Stimulated activated CD4-positive, alpha-beta T cell treated with anti-CD3 and anti-CD28 coated beads, Interleukin-4, amount 100 ng/mL, for 24 hours (primary cell): ENCODE measurements at places on chromosomes 5 and 9.
A peak's percentile ranks its signal among the peaks of the same experiment; 100 is the strongest.

DNA sequence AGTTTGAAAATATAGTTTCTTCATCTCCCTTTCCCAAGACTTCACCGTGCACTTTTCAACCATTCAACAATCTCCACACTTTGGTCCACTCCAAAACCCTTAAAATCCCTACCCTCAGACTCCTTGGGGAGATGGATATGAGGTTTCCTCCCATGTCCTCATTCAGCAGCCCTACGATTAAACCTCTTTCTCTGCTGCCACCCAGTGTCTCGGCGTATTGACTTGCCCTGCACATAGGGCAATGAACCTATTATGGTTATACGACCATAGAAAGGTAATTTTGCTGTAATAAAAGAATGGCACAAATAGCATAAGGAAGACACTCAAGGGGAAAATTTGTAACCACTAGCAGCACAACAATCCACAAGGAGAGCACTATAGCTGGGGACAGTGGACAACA is 803.5 kb downstream of the TLE1 start:
- no peak for DNase-seq

DNA sequence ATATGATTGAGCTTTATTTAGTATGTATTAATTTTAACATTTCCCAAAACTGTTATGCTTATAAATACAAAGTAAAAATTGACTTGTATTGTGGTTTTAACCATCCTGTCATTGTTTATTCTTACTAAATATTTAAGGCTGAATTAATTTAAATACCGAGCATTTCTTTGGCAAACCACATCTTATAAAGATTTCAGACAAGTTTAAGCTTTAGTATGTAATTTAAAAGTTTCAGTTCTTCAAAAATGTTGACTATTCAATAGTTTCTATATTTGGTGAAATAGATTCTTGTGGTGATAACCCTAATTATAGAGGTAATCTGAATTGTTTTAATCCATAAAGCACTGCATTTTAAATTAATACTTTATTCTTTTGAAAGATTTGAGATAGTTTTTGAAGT is 65.5 kb downstream of the CCNH start:
- no peak for DNase-seq

DNA sequence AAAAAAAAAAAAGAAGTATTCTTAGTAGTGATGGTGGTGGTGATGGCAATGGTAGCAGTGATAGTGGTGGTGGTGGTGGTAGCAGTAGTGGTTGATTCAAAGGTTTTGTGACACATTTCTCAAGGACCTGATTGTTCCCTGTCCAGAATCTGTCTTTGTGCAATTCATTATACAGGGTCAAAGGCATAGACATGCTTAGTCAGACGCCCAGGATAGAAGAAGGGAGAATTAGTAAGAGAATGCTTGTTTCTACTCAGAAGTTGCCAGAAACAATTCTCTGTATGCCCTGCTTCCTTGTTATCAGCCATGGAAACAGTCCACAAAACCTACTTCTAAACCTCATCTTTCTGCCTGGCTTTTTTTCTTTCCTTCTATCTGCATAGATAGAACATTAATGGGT is 89.4 kb downstream of the SLC44A1 start:
- no peak for DNase-seq

DNA sequence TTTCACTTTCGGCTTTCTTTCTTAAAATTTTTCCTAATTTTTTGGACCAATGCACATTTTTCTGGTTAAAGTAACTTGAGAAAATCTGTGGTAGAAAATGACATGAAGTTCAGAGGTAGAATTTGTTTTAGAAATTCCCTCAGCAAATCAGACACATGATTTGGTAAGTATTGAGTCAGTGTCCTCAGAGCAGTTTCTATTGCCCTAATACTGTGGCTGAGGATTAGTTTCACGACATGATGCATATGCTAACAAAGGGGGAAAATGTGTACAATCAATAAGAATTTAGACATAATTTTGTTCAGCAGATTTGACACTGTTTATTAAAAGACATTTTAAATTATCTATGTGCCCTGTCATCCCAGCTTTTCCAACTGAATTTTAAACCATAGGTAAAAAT is 56.2 kb upstream of the GCNT4 start:
- no peak for DNase-seq

GRCh38 chr9:112997236-112997941 is 14.6 kb downstream of the ZNF883 start:
- DNase-seq = no peak

GRCh38 chr5:95731571-95732554 is 727 bp downstream of the RHOBTB3 start:
- peak; percentile 25 for DNase-seq

GRCh38 chr9:89844535-89844934 is 239.7 kb downstream of the GADD45G start:
- no peak for DNase-seq

- no peak for DNase-seq
Observed at GRCh38 chr9:114483499-114483898, 21.8 kb downstream of the WHRN start.

DNA sequence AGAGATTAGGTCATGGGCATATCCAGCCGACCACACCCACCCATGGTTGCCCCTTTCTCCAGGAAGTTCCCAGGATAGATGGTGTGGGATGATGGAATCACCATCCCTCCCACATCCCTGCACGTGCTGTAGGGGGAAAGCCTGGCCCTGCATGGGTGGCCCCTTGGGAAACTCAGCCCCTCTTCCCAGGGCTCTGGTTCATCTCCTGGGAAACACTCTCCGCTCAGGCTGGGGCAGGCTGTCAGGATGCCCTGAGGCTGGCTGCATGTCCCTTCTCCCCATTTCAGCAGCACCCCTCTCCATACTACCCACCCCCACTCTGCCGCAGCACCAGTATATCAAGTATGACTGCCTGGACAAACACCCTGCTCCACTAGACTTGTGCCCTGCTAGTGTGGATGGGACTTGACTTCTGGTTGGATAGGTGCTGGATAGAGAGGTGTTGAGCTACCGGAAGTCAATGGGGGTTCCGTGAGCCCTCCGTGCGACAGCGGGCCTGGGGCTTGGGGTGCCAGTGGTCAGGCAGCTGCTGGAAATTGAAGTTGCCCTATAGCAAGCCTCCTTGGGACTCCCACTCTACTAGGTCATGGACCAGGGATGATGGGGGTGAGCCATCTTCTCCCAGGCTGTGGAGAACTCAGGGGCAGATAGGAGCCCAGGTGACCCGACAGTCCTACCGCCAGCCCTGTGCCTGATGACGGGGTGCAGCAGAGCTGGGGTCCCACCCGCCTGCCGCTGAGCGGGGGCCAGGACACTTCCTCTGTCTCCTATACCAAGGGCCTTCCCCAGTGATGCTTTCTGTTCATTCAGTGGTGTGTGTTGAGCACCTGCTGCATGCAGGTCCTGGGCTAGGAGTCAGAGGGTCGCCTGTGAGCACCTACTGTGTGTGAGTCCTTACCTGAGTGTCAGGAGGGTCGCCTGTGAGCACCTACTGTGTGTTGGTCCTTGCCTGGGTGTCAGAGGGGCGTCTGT is 69.4 kb upstream of the COL5A1 start:
- no peak for DNase-seq

DNA sequence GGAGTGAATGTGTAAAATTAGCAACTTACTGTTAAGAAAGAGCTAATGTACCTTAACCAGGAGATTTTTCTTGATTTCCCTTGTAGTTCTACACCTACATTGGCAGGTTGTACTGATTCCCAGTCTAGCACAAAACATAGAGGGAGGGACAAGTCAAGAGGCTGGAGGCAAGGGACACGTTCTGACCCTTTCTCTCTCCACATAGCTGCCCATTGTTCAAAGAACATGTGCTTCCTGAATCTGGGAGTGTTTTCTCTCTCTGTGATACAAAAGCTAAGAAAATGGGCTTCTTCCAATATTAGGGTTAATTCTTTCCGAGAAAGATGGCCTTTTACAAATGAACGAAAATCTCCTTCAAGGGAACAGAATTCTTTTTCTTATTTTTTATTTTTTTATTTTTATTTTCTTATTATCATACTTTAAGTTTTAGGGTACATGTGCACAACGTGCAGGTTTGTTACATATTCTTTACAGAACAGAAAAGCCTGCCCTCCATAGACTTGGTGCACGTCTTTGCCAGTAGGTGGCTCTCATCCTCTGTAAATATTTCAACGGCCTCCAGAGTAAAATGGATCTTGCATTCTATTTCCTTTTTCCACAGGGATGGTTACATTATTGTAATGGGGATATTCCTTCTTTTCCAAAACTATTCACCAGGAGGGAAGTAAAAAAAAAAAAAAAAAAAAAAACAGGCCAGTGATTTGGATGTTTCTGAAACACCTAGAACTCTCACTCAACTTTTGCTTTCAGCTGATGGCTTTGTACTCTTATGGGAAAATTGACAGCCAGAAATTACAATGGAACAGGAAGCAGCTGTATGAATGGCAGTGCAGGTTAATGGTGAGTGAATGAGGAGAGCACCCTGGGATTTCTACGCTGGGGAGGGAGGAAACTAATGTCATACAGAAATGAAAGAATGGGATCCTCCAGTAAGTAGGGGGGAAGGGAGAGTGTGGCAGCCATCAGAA is 13.1 kb upstream of the IFNA5 start:
- peak; percentile 40 for DNase-seq

DNA sequence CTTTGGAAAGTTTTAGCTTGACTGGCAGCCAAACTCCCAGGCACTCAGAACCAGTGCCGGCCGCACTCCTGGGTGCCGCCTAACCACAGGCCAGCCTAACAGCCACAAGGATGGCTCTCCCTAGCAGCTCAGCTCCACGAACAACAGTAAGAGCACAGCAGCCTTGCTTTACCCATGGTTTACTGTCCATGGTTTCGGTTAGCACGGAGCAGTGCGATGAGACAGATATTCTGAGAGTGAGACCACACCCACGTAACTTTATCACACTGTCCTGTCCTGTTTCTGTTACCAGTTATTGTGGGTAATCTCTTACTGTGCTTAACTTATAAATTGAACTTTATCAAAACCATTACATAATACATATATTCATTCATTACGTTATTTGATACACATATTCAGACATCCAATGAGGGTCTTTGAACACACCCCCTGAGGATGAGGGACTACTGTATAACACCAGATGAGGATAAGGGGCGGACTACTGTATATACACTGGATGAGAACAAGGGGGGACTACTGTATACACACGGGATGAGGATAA is 12.4 kb downstream of the CLPTM1L start:
- DNase-seq = no peak

- no peak for DNase-seq
Observed at GRCh38 chr9:6216002-6216401, 395 bp downstream of the IL33 start.

DNA sequence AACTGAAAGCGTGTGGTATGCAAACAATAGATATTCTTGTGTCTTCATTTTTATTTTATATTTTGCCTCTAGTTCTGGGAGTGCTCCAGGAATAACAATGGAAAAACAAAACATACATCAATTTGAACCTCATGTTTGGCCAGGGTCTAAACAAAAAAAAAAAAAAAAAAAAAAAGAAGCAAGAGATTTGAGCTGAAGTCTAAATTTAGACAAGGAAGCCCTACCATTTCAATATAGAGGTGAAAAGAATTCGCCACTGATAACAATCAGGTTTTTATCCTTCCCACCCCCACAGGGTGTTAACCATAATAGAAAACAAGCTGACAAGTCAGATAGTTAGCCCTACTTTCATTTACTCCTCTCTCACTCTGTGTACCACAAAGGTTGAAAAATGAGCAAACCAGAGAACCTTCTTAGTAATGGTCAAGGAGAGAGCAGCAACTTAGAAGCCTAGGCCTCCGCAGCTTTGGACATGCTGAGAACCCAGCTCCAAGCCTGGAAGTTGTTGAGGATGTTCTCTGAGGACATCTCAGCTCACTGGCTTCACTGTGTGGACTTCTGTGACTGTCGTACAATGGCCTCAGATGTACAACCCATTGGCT is 118.2 kb upstream of the HMHB1 start:
- no peak for DNase-seq

- no peak for DNase-seq
Observed at GRCh38 chr9:36017278-36017677, 19.4 kb upstream of the RECK start.

DNA sequence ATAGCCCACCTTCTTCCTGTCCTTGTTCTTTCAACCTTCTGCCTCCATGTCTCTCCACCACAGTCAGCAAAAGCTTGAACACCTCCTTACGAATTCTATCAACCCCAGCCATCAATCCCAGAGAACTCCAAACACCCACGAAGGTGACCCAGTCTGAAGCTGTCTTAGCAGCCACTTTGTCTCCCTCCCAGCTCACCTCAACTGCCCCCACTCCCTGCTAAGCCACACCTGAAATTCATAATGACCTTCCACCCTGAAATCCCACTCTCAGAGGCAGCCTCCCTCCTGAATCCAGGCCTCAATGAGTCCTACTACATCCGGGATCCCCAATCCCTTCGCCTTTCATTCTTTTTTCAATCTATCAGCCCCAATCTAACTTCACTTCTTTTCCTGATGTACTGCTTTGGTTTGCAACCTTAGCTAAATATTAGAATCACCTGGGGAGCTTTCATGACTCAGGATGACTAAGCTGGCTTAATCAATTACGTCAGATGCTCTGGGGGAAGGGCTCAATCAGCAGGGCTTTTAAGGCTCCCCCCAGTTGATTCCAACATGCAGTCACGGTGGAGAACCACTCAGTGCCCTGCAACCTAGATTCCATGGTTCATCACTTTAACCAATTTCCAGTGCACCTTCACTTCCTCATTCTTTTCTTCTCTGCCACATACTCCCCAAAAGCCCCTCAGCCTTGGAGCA is 32.2 kb downstream of the BHMT start:
- DNase-seq = no peak

DNA sequence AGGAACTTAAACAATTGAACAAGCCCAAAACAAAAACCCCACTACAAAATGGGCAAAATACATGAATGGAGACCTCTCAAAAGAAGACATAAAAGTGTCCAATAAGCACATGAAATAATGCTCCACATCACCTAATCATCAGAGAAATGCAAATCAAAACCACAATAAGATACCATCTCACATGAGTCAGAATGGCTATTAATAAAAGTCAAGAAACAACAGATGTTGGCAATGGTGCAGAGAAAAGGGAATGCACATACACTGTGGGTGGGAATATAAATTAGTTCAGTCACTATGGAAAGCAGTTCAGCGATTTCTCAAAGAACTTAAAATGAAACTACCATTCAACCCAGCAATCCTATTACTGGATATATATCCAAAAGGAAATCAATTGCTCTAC is 337.4 kb upstream of the GRIA1 start:
- DNase-seq = no peak

GRCh38 chr5:150731669-150732242 is 27.1 kb downstream of the DCTN4 start:
- no peak for DNase-seq

GRCh38 chr5:127290946-127291693 is 524 bp downstream of the MEGF10 start:
- no peak for DNase-seq

- no peak for DNase-seq
Observed at GRCh38 chr9:100587375-100587774, 9.5 kb downstream of the CAVIN4 start.

DNA sequence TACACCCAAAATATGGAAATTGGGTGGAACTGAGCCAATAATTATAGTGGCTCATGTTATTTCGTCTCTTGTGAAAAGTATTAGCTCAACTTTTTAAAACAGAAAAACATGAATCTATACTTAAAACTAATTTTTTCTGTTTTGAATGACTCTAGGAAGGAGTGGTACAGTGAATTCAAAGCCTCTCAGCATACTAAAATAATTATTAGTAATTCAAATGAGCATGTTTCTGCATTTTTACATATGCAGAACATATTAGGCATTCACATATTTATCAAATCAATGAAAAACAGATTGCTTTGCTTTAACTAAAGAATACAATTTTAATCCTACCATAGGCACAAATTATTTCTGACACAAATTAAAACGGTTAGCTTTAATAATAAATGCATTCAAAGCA is 54.3 kb downstream of the CSNK1A1 start:
- DNase-seq = no peak
